Mucosa of gallbladder (tissue), 1 donor: ENCODE measurements at places on chromosomes 11 and 22. TPM values are rescaled to one million over a fixed set of nuclear protein-coding genes. Genes with fewer than 3 reads are reported as not detected.

- no peak for DNase-seq
Measured at GRCh38 chr11:85182441-85183387, 444.4 kb downstream of the DLG2 start.

- peak; percentile 91 for DNase-seq
Measured at GRCh38 chr11:126303623-126304456, at the start of gene DCPS. Gene DCPS, plus strand, starts transcription at chr11:126304060. Its CDS starts 21 bp downstream, at chr11:126304081.

DNA sequence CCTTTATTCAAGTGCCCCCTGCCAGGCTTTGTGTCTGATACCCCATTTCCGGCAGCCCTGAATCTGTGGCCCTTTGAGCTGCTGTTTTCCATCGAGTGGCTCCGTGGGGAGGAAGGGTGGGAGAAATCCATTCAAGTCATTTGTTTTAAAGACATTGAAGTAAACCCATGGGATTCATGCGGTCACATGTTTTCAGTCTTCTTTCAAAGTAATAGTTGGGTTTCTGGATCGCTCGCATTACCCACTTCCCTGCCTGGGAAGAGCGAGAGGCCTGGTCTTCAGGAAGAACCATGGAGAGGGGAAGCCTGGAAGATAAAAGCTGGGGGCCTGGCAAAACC, 14.4 kb downstream of the DAGLA start:
- no peak for DNase-seq

DNA sequence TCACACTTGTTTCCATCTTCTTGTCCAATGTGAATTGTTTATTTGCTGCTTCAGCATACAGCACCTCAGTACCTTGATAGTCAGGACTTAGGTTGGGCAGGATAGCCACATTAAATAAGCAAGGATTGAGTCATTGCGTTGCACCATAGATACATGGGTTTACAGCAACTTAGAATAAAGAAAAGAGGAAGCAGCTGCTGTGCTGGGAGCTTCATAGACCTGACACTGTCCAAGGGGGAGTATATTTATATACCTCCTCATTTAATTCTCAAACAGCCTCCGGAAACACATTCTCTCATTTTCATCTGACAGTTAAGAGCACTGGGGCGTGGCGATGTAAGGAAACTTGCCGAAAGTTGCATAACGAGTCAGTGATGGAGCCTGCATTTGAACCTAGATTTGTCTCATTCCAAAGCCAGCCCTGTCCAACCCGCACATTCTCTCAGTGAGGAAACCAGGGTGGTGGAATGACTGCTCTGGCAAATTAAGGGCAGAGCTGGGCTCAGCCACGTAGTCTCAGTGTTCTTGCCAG, 42.2 kb downstream of the UBASH3B start:
- DNase-seq: no peak

DNA sequence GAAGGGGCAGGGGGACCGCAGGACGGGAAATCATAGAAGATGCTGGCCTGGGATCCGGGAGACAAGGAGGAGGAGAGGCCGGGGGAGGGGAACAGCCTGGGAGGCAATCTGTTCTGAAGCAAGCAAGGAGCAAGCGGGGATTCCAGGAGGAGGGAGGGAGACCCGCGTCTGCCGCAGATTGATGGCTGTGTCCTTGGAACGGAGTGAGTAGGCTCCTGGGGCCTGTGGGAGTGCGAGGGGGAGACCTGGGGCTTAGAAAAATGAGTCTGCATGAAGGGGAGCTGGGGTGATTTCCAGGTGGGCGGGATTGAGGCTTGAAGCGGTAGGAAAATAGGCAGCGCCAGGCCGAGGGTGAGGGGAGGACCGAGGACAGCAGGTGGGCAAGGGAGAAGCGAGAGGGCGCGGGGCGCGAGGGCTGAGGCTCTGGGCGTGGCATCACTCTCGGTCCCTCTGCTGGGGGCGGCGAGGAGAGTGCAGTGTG, 1.6 kb upstream of the LRRC55 start:
- no peak for DNase-seq

GRCh38 chr22:25388866-25389540, 169.6 kb downstream of the CRYBB2 start:
- DNase-seq: no peak

The KCNQ1 gene
- total RNA-seq: 96.4 TPM

The LYVE1 gene
- total RNA-seq: 19.7 TPM

The PYGM gene
- 14.3 TPM for total RNA-seq
